Activated naive CD4-positive, alpha-beta T cell (primary cell): ENCODE measurements at places on chromosomes 3 and 15.

DNA sequence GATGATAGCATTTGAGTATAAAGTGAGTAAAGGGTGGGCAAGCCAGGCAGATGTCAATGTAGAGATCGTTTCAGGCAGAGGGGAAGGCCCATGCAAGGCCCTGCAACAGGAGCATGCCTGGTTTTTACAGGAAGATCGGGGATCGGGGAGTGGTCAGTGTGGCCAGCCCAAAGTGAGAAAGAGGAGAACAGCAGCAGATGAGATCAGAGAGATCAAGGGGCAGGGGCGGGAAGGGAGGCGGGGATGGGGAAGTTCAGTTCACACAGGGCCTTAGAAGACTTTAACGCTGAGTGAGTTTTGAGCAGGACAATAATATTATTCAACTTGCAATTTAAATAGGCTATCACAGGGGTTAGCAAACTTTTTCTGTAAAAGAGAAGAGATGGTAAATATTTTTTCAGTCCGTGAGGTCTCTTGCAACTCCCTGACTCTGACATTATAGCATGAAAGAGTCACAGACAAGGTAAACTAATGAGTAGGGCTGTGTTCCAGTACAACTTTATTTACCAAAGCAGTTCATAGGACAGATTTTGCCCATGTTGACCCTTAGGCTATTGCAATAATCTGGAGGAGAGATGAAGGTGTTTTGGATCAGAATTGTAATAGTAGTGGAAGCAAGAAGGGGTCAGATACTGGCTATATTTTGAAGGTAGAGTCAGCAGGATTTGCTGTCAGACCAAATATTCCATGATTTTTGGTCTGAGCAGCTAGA is 12.4 kb upstream of the CD47 start:
- no peak for DNase-seq

DNA sequence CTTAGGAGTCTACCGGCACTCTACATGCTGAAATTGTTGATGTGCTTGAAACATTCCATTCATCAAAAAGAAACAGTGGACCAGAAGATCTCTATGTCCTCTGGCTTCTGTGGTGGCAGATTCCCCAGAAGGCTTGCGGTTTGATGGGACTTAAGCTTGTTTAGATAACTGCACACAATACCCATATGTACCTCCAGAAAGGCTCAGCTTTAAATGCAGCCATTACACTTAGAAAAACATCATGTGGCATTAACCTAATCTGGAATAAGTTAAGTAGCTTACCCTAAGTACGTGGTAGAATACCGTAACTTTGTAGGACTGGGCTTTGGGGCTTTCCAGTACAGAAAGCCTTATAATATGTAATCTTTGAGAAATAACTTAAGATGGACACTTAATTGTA is 187.3 kb downstream of the RBMS3 start:
- DNase-seq = no peak

GRCh38 chr3:194369522-194370279 is at the start of gene LRRC15:
TSS of gene LRRC15 (minus strand) at chr3:194369743. CDS start at chr3:194361043, 8,700 bp downstream.
- no peak for DNase-seq

GRCh38 chr3:8239095-8239494 is 262.5 kb upstream of the LMCD1 start:
- no peak for DNase-seq

DNA sequence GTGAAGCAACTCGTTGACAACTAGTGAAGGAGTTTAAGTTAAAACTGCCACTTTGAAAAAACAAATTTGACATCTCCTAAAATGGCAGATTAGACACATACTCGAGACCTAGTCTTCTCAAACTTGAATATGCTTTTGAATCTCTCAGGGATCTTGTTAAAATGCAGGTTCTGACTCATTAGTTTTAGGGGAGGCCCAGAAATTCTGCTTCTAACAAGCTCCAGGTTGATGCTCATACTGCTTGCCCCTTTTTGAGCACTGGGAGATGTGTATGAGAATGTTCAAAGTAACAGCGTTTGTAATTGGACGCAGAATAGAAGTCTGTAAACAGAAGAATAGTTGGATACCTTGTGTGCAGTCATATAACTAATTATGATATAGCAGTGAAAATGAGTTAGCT is 1.6 kb downstream of the C3orf38 start:
- DNase-seq = no peak

DNA sequence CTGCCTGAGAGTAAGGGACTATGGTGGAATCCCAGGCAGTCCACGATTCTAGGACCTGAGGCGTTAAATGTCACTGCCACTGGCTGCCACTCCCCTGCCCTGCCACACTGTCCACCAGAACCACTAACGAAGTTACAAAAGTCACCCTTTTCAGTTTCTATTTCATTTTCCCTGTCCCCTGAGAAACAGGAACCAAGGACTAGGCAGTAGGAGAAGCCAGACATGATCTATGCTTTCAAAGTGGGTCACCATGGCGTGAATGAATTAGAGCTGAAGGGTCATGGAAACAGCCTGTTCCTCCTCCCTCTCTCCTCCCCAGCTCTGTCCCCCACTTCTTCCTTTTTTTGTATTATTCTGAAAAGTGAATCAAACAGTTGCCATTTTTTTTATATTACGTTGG is 9.1 kb upstream of the ADPRH start:
- no peak for DNase-seq

- no peak for DNase-seq
Measured at GRCh38 chr3:154799800-154800199, 280.3 kb upstream of the MME start.

GRCh38 chr3:158819282-158819681 is 17.4 kb downstream of the MFSD1 start:
- no peak for DNase-seq

- DNase-seq = no peak
Measured at GRCh38 chr15:70576696-70577095, 186.7 kb downstream of the UACA start.

DNA sequence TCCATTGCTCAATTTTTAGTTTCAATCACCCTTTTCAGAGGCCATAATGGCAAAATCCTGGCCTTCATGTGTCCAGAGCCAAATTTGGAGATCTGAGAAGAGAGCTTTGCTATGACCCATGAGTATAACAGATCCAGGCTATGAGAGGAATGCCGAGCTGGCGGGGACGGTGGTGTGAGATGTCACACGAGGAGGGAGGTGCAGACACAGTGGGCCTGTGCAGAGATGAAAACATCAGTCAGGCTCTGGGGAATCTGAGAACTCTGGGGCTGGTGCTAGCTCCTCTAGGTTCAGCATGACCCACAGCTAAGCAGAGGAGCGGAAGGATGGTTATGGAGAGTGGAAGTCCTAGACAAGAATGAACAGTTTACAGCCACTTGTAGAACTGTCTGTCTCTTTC is 398.3 kb upstream of the ATP10A start:
- DNase-seq = no peak

- DNase-seq = no peak
Measured at GRCh38 chr3:100316641-100317069, 17.9 kb upstream of the NIT2 start.

- DNase-seq = no peak
Measured at GRCh38 chr3:156675830-156676767, 1.7 kb downstream of the TIPARP start.

DNA sequence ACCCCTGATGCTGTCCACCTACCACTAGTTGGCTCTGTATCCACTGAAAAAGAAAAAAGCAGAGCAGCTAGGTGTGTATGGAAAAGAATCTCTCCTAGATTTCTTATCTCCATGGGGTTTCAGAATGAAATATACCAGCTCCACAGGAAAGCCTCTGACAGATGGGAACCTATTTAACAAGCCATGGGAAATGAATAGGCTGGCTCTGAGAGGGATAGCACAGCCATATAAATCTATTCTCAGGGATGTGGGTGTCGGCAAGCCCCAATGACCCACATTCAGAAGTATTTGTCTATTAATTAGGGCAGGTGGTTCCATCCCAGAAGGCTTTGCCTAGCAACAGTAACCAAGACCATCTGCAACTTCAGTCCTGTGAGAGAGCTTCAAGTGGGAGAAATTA is 694.1 kb downstream of the AGBL1 start:
- no peak for DNase-seq

- no peak for DNase-seq
Measured at GRCh38 chr3:1439395-1439794, 346.6 kb downstream of the CNTN6 start.

- no peak for DNase-seq
Measured at GRCh38 chr3:123324880-123325765, 123.4 kb downstream of the SEC22A start.

GRCh38 chr3:185332026-185332735 is 30.8 kb upstream of the MAP3K13 start:
- DNase-seq = no peak

GRCh38 chr15:99486371-99487336 is 79.1 kb upstream of the MEF2A start:
- DNase-seq = no peak

DNA sequence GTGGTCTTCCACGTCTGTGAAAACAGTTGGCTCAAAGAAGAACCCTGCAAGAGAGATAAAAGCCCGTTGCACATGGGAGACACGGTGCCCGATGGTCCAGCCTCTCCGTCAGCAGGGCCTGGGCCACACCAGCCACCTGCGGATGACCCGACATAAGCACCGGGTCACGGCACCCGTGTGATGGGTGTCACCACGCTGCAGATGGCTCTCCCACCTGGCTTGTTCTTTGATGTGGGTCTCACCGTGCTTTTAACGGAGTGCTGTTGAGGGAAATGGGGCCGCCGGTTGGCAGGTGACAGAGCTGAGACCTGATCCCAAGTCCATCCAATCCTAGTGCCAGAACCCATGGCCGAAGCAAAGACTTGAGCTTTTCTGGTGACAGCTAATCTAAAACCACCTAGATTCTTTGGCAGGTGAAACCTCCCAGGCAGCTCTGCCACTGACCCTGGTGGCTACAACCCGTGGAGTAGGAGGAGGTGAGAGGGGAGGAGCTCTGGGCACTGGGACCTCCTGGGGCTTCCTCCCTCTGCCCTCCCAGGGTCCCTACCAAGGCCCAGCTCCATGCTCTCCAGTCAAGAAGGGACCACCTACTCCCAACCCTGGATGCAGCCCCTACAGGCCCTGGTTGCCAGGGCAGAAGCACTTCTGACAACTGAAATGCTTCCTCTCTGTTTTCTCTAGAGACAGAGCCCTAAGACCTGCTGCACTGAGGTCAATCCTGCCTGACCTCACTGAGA is 23.4 kb upstream of the SLC41A3 start:
- DNase-seq = no peak

DNA sequence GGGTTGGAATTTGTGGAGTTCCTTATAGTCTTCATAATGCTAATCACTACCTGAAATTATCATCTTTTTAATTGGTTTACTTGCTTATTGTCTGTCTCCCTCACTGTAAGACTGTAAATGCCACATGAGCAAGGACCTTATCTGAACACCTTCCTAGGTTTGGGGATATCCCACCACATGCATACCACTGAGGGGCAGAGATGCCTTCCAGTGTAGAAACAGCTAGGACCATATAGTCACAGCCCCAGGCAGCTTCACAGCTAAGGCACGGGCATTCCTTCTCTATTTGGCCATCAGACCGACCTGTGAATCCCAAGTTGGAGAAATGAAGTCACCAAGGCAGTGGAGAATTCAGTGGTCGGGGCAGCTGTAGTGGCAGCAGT is 28.6 kb downstream of the PAQR9 start:
- DNase-seq = no peak

DNA sequence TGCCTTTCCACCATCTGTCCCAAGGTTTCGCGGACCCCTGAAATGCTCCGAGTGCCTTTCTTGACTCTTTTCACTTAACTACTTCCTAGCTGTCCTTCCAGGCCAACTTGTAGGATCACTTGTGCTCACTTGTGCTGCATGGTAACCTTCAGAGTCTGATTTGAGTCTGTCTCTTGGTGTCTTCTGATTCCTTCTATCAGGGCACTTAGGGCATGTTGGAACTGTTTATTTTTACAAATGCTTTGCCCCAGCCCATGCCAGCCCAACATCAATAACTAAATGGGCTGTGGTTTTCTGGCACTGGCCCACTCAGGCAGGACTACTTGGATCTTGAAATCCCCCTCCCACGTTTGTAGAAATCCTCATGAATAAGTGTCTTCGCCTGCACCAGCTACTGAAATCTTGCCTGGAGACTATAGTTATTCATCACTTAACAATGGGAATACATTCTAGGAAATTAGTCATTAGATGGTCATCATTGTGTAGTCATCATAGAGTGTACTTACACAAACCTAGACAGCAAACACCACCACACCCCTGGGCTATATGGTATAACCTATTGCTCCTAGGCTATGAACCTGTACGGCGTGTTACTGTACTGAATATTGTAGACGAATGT is 123.1 kb upstream of the STRIT1 start:
- DNase-seq = no peak

- DNase-seq = no peak
Measured at GRCh38 chr3:37453393-37454389, 279.3 kb upstream of the LRRFIP2 start.

- no peak for DNase-seq
Measured at GRCh38 chr3:163916596-163917560, 1161.4 kb downstream of the SI start.

- no peak for DNase-seq
Measured at GRCh38 chr3:139317660-139318430, 26.0 kb upstream of the MRPS22 start.

DNA sequence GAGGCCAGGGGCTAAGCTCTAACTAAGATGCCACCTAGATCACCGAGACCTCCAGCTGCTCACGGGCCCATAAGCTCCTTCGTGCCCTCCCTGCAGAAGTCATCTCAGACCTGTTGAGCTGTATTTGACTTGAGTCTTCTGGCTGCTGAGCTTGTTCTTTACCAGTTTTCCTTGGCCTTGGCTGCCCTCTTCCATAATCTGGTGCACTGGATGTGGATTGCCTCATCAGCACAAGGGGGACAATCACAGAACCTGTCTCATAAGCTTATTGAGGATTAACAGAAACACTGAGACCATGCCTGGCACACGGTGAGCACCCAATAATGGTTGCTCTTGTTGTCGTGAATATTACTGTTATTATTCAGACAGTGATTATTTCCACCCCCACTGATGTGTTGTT is 101.1 kb downstream of the EPHB1 start:
- DNase-seq = no peak

DNA sequence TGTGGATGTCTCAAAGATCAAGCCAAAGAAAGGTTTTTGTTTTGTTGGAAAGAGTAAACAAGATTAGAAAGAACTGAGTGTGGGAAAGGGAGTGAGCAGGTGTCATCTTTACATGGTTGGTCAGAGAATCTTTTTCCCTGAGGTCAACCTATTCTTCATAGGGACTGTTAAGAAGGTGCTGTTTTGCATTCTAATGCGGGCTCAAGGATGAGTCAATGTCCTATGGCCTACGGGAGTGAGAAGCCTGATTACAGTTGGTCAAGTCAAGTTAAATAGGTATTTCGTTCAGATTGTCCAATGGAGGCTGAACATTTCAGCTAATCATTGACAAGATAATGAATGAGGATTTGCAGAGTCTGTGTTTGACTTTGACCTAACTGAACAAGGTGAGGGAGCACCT is 491.2 kb upstream of the PDZRN3 start:
- DNase-seq = no peak
